ENCODE measurements at places on chromosomes 3 and 15. TPM values are rescaled to one million over a fixed set of nuclear protein-coding genes. Genes with fewer than 3 reads are reported as not detected.

- DNase-seq: no peak
Observed at GRCh38 chr3:197908957-197909701, 40.9 kb upstream of the RPL35A start.

The TM4SF18 gene
- 12.3 TPM for total RNA-seq

GRCh38 chr3:105429034-105429762, 62.5 kb downstream of the ALCAM start:
- DNase-seq: no peak

GRCh38 chr3:4834403-4834866, 144.8 kb upstream of the BHLHE40 start:
- no peak for DNase-seq

- no peak for DNase-seq
Observed at GRCh38 chr3:54575618-54575960, 352.3 kb downstream of the LRTM1 start.

DNA sequence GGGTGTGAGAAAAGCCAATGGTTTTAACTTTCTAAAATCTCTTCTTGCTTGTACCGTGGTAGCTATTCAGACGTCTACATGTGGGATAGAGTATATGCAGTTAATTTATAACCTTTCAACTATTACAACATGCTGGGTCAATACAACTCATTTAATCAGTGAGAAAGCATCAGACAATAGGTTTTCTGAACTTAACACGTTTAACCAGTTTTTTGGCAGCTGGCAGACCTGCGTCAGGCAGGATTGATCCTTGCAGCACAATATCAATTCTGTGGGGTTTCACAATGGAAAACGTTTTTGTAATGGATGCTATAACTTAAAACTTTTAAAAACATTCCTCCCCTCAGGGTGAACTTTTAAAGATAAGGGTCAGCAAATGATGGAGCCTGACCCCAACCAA, 6.5 kb downstream of the GNB5 start:
- DNase-seq: no peak

Data from mesenteric fat pad (tissue), 1 donor.